ENCODE measurements at places on chromosomes 4 and X.

DNA sequence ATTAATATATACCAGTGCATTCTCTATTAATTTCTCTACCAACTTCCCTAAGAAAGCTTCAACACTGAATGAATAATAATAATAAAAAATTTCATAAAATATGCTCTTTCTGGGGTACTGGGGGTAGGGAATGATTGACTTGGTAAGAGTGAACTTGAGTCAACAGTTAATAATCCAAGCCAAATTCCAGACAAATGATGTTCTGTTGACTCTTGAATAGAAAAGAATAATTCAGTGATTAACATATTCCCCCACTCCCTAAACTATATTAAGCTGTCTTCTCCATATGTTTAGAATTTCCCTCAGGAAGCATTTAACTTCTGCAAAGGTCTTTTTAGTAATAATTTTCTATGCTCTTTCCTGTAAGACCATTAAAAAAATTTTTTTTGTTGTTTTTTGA, 12.3 kb downstream of the PGRMC2 start:
- no peak for DNase-seq

DNA sequence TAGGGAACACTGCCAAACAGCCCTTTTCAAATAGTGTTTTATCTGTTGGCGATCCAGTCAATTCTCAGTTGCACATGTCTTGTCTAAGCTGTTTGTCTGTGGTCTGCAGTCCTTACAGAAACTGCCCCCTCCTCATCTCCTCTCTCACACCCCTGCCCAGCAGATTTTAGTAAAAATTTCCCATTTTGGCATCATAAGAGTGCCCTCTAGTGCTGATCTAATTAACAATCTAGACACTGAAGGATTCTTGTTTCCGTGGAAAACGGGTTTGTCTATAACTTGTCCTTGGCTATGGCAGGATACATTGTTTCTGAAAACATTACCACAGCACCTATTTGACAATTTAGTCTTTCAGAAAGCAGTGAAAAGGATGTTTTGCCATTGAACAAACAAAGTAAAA, 227.2 kb upstream of the MBNL3 start:
- no peak for DNase-seq

- DNase-seq, result peak; percentile 53
Measured at GRCh38 chr4:140568507-140569306, at the start of gene UCP1. Gene UCP1 (minus strand): TSS chr4:140568961. CDS start chr4:140568729, 232 bp downstream.

DNA sequence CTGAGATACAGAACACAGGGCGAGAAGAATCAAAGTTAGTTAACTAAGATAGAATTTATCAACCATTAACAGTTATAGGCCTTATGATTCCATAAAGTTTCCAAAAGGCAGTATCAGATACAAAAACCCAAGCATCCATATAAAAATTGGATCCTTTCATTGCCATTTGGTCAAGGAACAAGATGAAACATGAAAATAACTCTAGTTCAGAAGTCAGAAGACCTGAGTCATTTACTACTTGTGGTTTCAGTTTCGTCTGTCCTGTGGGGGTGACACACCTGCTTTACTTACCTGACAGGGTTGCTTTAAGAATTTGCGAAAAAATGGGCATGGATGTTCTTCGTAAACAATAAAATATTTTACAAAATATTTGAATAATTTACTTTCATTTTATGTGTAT, 130.8 kb downstream of the ANAPC10 start:
- no peak for DNase-seq

DNA sequence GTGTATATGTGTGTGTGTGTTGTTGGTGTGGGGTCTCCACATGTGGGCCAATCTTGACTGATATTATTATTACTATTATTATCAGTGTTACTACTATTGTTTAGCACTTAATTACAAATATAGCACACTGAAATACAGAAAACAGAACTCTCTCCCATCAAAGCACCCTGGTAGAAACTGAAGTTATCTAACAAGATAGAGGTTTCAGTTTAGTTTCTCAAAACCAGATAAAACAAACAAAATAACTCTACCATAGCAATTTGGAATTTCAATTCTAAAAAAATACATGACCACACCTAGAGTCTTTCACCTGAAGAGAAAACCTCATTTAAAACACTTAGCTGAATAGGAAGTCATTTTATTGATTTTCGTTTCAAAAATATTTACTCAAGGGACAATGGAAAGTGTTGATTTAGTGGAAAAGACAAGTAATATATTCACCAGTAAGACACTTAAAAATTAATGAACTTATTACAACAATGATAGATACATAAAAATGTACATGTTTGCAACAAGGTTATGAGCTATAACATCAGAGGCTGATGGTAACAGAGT, 252.3 kb downstream of the PDHA2 start:
- DNase-seq, result no peak

DNA sequence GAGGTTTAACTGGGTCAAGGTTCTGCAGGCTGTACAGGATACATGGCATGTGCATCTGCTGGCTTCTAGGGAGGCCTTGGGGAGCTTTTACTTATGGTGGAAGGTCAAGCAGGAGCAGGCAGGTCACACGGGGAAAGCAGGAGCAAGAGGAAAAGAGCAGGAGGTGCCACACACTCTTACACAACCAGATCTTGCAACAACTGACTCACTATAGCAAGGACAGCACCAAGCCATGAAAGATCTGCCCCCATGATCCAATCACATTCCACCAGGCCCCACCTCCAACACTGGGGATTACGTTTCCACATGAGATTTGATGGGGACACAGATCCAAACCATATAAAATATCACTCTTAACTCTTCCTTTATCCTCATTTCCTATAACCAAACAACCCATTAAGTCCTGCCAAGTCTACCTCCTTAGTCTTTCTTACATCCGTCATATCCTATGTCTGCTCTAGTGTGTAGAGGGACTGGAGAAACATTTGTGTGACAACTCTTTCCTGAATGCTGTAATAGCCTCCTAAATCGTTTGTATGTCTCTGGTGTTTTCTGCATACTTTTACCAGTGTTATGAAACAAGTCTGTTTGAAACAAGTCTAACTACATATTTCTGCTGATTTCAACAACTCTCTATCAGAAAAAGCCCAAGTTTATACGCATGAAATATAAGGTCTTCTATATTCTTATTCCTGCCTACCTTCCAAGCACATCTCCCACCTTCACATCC, 8.3 kb upstream of the RAP2C start:
- no peak for DNase-seq

DNA sequence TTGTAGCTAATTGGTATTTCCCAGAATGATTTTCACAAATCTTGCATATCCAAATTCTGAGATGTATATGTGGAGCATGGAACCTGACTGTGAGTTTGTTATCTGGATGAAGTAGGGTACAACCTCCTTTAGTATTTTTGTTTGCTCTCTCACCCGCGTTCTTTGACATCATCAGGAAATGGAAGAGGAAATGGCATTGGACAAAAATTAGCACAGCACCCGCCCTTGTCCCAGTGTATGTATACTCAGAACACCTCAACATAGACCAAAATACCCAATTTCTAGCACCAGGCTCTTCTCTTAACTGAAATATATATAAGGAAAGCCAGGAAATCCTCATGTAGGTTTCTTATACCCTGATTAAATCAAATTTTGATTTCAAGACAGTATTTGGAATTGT, 6.9 kb upstream of the PGRMC2 start:
- no peak for DNase-seq

GRCh38 chrX:72477781-72478181, 94.9 kb downstream of the HDAC8 start:
- no peak for DNase-seq

DNA sequence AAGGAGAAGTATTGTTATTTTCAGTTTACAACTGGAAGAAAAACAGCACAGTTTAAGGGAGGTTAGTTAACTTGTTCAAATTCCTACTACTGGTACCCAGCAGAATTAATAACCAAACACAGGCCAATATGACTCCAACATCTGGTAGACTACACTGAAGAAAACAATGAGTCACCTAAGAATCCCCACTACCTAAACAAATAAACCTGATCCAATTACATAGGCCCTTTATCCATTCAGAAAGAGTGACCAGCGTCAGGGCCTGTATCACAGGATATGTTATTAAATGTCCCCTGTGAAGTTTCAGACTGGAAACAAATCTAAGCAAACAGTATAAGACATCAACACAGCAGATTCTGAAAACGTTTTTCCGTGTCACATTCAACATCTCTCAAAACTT, 492.5 kb upstream of the INTU start:
- no peak for DNase-seq

- DNase-seq, result no peak
Measured at GRCh38 chr4:45778514-45778913, 345.3 kb downstream of the GABRG1 start.

DNA sequence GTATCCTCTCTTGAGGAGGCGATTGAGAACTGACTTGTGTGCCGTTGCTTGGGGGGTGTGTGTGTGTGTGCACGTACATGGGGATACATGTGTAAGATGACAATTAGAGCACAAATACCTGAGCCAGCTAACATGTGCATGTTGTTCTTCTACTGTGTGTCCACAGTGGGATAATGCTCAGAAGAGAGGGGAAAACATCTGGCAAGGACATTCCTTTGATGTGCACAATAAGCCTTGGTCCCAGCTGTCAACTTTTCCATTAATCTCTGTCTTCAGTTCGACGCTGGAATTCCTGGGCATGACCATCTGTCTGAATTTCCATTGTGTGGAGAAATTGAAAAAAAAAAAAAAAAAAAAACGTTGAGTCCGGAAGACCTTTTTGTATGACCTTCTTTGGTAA, 592.0 kb upstream of the GALNTL6 start:
- no peak for DNase-seq

GRCh38 chrX:16250296-16250695, 83.0 kb downstream of the MAGEB17 start:
- no peak for DNase-seq

GRCh38 chr4:184744236-184744635, 10.3 kb upstream of the CENPU start:
- DNase-seq, result no peak

DNA sequence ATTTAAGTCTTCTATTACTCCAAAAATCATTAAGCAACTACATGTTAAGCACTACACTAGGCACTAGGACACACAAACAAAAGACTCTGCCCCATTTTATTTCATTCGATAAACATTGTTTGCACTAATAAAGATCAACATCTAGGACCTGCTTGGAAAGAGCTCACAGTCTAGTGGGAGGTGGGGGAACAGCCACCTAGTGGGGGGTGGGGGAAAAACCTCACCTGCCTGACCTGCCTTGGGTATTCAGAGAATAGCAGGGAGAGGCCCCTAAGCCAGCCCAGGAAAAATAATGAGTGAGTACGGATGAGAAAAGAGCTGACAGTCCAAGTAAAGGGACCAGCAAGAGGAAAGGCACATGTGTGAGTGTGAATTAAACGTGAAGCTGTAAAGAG, 52.2 kb downstream of the PRDM5 start:
- DNase-seq, result no peak

DNA sequence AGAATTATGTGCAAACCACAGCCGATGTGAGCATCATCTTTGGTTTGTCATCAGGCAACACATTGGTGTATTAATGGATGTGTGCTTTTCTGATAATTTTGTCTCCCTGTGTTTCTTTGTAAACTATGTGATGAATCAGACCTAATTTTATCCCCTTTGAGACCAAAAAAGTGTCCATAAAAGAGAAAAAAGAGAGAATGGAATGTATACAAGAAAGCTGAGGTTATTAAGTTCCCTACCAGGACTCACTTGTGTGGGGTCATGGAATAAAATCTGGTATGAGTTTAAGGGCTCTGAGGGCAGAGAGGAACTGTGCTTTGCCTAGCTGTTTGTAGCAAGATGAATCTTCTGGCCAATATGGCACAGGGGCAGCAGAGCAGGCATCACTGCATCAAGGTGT, 239.5 kb upstream of the HAND2 start:
- no peak for DNase-seq

DNA sequence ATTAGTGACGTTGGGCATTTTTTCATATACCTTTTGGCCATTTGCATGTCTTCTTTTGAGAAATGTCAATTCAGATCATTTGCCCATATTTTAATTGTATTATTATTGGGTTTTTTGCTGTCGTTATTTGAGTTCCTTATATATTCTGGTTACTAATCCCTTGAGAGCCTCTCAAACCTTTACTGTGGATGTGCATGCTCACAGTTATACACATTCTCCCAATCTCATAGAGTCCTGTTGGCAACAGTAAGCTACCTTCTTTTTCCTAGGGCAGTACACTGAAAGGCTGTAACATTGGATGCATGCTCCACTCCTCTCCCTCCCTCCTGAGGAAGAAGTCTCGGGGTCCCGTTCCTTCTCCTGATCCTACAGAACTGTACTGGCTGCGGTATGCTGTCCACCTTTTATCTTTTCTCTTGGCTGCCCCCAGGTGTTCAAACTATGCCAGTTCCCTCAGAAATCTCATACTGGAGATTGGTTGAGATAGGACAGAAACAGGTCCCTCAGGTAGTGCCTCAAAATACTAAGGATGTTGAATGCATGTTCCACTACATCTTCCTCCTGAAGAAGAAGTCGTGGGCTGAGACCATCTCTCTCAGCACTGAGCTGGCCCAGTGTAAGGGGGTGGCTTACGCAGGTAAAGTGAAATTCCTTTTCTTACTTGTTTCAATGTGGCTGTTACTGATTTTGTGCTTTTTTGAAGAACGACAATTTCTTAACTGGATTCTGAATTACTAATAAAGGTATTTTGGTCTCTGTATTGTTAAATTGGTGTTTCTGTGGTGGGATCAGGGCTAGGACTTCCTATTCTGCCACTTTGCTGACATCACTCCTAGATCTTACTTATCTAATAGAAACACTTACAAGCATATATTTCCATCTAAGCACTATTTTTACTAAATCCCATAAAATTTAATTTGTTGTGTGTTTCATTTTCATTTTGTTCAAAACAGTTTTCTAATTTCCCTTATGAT, 145.4 kb upstream of the HUWE1 start:
- no peak for DNase-seq

DNA sequence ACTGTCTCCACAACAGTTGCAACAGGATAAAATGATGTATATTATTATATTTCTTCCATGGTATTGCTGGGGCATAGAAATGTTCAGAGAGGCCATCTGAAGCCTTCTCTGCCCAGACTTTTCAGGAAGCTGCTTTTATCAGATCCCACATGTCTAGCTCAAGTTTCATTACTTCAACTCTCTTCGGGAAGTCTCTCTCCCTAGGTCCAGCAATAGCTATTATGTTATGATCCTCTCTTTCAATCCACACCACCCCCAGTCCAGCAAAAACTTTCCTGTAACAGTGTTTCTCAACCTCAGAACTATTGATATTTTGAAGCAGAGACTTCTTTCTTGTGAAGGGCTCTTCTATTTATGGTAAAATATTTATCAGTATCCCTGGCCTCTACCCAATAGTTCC, 44.9 kb downstream of the CXCL1 start:
- DNase-seq, result no peak

GRCh38 chr4:176760471-176760870, 32.3 kb downstream of the VEGFC start:
- DNase-seq, result no peak

- DNase-seq, result no peak
Measured at GRCh38 chrX:110741213-110741796, 54.3 kb downstream of the CHRDL1 start.

DNA sequence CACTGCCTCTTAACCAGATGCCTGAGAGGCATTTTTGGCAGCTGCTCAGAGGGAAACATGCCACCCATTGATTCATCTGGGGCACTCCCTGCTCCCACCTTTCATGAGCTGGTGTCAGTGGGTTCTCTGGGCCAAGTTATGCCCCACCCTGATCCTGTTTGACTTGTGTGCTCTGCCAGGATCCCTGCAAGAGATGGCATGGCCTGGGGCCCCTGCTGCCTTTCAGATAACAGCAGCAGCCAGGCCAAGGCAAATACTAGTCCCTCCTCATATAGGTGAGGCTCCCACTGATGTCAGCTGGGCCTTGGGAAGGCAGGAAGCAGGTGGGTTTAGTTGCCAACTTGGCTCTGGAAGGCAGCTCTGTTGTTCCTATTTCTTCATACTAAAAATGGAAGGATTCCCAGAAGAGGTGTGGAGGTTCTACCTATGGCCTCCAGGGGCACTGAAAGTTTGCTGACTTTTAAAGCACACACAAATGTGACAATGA, 192.9 kb upstream of the RBPJ start:
- no peak for DNase-seq
